GM10248 (cell line): ENCODE measurements at places on chromosomes 2 and 18.

DNA sequence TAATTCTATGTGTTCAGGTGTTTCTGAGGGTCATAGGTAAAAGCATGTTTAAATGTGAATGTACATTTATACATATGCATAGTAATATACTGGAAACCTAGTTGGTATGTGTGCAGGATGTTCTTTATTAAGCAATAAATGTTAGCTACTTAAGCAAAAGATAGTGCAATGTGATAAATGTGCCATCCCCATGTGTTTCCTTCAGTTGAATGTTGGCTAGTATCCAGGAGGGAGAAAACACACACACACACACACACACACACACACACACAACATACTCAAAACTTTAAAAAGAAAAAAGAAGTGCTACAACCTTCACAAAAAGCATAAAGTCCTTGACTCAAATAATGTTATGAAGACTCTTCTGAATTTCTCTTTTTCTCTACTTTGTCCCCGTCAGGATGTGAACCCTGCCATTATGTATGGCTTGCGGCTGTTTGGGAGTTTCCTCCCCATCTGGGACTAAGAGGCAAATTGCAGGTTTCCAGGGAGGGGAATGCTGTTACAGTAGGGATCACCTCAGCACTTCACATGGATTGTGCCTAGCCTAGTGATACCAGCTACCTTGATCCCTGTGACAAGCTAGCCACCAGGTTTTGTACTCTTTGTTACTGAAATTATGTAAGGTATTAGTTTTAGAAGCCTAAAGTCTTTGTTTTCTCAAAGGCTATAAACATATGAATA lies 82.6 kb downstream of the IKZF2 start:
- no peak for DNase-seq

DNA sequence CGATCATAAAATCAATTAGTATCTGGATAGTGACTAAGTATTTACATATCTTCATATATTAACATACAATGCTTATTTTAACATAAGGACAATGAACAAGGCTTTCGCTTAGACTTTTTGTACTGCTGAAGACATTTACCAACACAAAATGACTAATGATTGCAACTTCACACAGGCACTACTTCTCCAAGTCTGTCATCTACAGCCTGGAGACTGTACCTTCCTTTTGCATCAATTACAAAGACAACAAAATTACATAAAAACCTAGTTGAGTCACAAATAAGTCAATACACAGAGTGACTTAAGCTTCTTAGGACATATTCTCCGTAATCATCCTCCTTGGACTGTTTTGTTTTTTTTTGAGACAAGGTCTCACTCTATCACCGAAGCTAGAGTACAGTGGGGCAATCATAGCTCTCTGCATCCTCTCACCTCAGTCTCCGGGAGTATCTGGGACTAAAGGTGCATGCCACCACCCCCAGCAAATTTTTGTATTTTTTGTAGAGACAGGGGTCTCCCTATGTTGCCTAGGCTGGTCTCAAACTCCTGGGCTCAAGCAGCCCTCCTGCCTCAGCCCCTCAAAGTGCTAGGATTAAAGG lies 15.9 kb downstream of the PUM2 start:
- DNase-seq: no peak

GRCh38 chr18:77108001-77108692 lies 24.4 kb downstream of the MBP start:
- DNase-seq: no peak

DNA sequence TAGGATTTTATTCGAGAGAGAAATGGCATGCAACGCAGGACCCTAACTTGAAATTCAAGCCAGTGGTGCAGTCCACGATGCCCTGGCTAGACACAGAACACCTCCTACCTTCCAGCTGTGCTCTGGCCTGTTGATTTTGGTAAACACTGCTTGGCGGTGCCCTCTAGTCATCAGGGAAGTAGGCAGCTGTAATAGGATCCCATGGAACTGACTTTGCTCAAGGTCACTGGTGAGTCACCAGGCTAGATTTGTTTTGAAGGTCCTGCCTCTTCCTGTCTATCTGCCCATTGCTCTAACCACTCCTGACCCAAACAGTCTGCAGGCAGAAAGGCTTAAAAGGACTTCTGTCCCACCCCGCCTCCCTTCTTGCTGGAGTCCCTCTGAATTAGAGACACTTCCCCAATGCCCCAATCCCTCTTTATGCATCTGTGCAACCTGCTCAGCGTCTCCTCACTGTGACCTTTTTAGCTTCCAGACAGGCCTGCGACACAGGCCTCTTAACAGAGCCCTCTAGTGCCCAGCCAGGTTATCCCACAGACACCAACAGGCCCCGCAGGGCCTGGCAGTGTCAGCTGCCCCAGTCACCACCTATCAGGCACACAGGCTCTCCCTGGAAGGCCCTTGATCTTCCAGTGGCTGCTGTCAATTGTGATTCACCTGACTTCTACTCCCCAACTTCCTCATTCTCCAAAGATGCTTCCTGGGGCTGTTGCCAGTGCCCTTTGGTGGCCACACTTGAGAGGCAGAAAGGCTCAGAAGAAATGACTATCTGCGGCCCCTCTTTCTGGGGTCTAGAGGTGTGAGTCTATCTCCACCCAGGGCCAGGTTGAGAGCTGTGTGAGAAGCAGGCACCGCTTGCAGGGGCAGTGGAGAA lies 5.2 kb downstream of the TMEM127 start:
- DNase-seq: peak; percentile 68

- no peak for DNase-seq
These were observed 24.2 kb downstream of the GPC1 start for GRCh38 chr2:240459401-240460252.

- no peak for DNase-seq
These were observed 35.5 kb downstream of the GKN2 start for GRCh38 chr2:68917034-68917718.

- no peak for DNase-seq
These were observed 274.8 kb upstream of the TRIB2 start for GRCh38 chr2:12441750-12442475.
